ENCODE measurements at places on chromosomes 6 and 20. TPM values are rescaled to one million over a fixed set of nuclear protein-coding genes. Genes with fewer than 3 reads are reported as not detected.

DNA sequence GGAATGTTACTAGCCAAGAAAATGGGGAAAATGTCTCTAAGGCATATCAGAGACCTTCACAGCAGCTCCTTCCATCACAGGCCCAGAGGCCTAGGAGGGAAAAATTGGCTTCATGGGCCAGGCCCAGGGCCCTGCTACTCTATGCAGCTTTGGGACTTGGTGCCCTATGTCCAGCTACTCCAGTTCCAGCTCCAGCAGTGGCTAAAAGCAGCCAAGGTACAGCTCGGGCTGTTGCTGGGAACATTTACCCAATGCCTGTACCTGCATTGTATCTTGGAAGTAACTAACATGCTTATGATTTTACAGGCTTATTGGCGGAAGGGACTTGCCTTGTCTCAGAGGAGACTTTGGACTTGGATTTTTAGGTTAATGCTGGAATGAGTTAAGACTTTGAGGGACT, 390.6 kb downstream of the GRIK2 start:
- DNase-seq: no peak

UBD gene
- 2.2 TPM for total RNA-seq

DNA sequence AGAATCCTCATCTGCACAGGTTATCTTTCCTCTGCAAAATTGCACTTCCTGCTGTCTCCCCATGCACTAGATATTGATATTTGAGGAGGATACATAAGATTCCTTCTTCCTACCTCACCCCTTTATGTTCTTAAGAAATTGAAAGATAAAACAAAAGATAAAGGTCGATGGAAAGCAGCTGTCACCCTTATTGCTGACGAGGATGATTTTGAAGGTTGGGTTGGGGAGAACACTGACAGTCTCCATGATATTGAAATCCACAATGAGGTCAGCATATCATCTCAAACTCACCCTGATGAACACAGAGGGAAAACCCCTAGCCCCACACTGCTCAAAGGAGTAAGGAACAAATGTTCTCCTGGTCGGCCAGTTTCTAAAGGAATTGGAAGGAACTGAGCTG, 110.6 kb upstream of the FUT9 start:
- no peak for DNase-seq

GRCh38 chr6:104321301-104321700, 538.4 kb downstream of the HACE1 start:
- DNase-seq: no peak

RGL2 gene
- 25.0 TPM for total RNA-seq

- DNase-seq: no peak
These were observed 533 bp downstream of the MRPS18A start for GRCh38 chr6:43687079-43687436.

DNA sequence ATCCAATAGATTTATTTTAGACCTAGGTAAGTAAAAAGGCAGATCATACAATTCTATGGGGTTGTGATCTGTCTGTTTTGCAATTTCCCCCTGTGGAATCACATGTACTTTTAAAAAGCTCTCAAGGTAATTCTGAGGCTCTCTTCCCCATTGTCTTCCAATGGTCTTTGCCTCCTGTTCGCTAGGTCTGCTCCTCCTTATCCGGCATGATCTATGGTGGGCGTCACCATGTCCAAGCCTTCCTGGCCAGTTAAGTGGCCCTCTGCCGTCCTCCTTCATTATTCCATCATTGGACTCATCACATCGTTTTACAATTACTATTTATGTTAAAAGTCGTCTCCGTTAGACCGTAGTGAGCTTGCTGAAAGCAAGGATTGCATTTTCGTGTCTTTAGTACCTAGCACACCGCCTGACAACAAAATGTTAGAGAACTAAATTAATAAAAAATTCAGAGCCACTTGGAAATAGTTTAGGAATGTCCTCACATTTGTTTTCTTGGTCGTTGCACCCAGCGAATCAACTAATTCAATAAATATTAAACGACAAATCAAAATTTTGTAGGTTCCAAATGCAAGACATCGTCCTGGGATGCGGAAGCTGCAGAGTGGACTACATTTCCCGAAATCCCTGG, 2.2 kb upstream of the STXBP5 start:
- DNase-seq: no peak

- DNase-seq: no peak
These were observed 55.6 kb downstream of the GOPC start for GRCh38 chr6:117546674-117547073.

DNA sequence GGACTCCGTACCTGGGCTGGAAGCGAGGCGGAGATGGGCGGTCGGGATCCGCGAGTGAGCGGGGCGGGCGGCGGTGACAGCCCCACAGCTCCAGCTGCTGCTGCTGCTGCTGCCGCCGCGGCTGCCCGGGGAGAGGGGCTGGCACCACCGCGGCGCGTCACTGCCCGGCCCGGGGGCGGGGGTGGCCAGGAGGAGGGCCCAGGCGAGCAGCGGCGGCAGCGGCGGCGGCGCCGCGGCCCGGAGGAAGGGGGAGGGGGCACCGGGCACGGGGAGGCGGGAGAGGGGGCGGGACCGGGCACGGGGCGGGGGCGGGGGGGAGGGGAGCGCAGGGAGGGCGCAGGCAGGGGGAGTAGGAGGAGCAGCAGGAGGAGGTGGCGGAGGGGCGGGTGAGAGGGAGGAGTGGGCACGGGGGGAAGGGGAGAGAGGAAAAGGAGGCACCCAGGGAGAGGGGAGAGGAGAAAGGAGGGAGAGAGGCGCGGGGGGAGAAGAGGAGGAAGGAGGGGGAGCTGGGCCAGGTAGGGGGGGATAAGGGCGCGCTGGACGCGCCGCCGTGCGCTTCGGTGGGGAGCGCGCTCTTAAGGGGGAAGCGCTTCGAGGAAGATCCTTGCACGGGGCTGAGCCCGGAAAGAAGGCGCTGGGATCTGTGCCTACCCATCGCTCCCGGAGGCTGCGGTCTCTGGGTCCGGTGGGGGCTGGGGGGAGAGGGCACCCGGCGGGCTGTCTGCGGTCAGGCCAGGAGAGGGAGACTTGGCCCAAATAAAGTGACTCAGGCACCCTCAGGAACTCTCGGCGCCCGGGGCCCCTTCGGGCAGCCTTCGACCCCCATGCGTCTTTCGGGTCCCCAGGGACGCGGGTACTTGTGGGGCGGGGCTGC, 101.5 kb downstream of the NOL4L start:
- peak; percentile 88 for DNase-seq

TRIM10 gene
- total RNA-seq: 1.4 TPM

JPH2 gene
- total RNA-seq: 0.31 TPM

- no peak for DNase-seq
These were observed 43.6 kb downstream of the FGD2 start for GRCh38 chr6:37048851-37049757.

GRCh38 chr6:163412801-163413344, 1.6 kb upstream of the QKI start:
- no peak for DNase-seq

SDC4 gene
- 127 TPM for total RNA-seq
